ENCODE measurements at places on chromosomes 4 and X.

- no peak for DNase-seq
These were observed 18.1 kb downstream of the PIR start for GRCh38 chrX:15475021-15475420.

GRCh38 chr4:110637408-110638088 is 14.7 kb upstream of the PITX2 start:
- no peak for DNase-seq

GRCh38 chr4:100106982-100107381 is 83.3 kb downstream of the DDIT4L start:
- DNase-seq: no peak

- peak; percentile 34 for DNase-seq
These were observed 65.5 kb downstream of the CRMP1 start for GRCh38 chr4:5827108-5828004.

- no peak for DNase-seq
These were observed 58.3 kb downstream of the LEF1 start for GRCh38 chr4:108110450-108110849.

- DNase-seq: no peak
These were observed 189.9 kb upstream of the PGRMC2 start for GRCh38 chr4:128477540-128477939.

- peak; percentile 34 for DNase-seq
These were observed 73.3 kb downstream of the TASL start for GRCh38 chrX:30504309-30504708.

DNA sequence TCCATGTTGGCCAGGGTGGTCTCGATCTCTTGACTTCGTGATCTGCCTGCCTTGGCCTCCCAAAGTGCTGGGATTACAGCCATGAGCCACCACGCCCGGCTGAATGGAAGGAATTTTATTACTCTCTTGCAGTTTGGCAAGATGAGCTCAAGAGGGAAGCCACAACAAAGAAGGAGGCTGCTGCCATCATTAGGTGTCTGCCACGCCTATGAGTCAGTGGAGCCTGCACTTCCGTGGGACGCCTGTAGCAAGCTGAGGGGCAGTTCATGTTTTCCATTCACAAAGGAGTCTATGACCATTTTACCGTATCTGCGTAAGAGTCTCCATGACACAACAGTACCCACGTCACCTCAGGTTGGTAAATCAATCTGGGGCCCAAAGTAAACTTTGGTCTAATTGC is 51.2 kb upstream of the CHRNA9 start:
- DNase-seq: peak; percentile 21

DNA sequence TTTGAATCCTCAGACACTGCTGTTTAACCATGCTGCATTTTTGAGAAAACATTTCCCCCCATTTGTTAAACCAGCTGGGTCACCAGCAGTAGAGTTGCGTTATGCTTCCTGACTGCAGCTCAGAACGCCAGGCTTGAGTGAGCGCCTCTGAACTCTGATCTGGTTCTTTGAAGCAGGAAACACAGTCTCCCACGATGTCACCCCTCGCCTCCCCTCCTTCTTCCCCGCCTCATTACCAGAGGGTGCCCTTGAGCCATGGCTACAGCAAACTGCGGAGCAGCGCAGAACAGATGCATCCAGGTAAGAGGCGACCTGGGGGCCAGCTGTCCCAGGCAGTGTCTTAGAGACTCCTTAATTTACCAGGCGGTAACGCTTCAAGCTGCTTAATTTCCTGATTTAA is 78.4 kb downstream of the REPS2 start:
- DNase-seq: no peak

DNA sequence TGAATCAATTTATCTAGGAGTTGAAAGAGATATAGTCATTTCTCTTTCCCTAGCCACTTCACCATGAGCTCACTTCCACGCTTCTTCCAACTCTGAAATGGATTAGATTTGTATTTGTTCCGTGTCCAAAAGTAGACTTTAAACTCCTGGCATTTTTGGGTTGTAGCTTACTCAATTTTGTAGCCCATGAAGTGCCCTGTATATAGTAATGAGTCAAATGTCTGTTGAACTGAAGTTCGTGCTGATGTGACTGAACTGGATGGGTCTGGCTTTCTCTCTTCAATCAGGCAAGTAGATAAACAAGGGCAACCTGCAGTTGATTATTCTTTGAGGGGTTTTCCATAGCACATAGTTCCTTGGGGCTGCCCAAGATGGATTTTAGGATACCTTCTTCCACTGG is 450.6 kb downstream of the SH2D1A start:
- no peak for DNase-seq

DNA sequence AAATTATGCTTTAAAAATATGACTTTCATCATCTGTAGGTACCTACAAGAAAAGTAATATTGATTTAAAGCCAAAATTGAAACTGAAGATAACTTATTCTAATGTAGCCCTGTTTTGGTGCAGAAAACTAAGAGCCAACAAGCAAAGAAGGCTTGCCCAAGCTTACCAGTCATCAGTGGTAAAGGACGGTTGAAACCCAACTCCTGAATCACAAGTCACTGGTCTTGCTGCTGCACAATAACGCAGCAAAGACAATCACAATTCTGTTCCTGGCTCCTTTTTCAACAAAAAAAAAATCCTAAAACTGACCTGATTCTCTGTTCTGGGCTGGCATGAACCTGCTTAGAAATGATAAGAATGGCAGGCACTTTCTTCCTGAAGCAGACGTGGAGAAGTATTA is 34.5 kb downstream of the WDFY3 start:
- DNase-seq: no peak

GRCh38 chrX:71144651-71145050 is at the start of gene NLGN3:
Gene NLGN3, plus strand, starts transcription at chrX:71144841. Its CDS starts 2,909 bp downstream, at chrX:71147750.
- no peak for DNase-seq

DNA sequence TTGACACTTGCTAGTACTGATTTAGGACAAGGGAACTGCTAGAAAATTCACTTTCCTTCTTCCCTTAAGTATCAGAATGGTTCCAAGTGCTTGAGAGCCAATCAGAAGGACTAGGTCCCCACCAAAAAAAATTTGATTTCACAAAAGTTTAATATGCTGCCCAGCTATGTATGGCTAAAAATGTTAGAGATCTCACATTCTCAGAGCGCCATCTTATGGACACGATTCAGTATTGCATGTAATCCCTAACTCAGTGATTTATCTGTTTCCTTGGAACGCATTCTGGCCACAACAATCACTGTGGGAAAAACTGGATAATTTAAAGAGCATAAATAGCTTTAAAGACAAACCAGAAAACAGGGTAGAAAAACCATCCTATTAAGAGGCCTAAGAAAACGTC is 255.1 kb upstream of the GPC4 start:
- peak; percentile 41 for DNase-seq

DNA sequence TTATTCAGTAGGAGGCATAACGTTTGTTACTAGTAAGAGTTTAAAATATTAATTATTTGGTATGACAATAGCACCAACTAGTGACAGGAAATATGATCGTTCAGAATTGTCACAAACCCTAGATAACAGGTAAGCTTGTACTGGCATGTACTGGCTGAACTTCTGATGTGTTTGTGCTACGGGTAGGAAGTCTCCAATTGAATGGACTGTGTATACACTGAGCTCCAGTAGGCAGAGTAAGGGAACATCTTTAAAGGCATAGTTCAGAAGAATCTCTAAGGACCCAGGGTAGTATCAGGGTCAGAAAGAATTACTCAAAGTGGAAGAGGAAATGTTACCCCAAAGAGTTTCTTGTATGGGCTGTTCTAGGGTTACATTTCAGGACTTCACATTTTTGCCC is 230.4 kb downstream of the EDA2R start:
- DNase-seq: no peak

DNA sequence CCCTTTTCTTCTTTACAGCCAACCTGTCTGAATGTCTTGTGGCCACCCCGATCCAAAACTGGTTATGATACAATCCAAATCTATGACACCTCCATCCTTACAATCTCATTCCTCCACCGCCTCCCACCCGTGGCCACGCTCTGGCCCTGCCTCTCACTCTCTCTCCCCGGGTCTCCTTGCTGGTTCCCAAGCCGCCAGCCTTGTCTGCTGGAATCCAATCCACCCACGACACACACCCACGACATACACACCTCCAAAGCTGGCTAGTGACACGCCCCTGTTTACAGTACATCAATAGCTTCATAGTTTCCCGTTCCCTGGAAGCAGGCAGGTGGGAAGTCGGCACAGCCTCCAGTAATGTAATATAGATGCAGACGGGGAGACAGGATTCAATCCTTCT is 99.0 kb downstream of the WFS1 start:
- no peak for DNase-seq

GRCh38 chrX:120774606-120775005 is 101.1 kb downstream of the CT47B1 start:
- DNase-seq: no peak

DNA sequence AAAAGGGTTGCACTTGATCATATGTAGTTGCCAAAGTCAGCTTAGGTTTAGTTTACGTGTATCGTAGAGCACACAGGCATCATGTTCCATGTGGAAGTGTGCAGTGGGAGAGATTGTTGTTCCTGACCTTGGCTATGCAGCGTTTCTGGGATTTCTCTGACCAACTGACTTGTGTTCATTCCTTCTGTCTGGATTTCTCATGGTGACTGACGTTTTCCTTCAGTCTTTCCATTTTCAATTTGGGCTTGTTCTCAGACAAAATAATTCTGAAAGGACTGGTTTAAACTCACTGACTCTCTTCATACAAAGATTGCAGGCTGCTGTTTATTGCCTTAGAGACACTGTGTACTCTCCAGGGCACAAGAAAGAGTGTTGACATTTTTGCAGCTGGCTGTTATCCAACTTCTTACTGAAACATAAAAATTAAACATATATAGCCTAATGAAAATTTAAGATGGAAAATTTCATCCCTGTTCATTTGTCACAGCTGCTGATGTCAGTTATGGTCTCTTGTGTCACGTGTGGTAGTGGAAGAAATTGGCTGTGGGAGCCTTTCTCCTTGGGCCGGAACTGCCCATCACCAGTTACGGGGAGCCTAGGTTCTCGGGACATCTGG is 95.4 kb downstream of the TNIP2 start:
- DNase-seq: no peak

GRCh38 chr4:7289589-7289988 is 97.3 kb downstream of the SORCS2 start:
- no peak for DNase-seq
